ENCODE measurements at places on chromosomes 12 and 14.
A peak's percentile ranks its signal among the peaks of the same experiment; 100 is the strongest.

DNA sequence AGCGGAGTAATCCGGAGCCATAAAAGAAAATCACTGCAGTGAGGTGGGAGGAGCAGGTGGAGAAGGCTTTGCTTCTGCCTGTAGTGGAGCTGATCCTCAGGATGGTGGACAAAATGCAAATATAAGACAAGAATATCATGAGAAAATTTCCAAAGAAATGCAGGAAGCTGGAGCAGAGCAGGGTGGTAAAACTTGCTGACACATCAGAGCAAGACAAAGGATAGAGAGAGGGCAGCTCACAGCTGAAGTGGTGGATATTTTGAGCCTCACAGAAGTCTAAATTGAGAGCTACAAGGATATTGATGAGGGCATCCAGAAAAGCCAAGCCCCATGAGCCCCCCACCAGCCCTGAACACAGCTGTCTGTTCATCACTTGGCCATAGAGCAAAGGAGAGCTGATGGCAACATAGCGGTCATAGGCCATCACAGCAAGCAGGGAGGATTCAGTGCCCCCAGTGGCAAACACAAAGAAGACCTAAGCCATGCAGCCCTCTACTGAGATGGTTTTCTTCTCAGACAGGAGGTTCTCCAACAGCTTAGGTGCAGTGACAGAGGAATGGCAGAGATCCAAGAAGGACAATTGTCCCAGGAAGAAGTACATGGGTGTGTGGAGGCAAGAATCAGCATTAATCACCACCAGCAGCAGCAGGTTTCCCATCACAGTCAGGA, 30.0 kb upstream of the ANP32D start:
- no peak for DNase-seq

- no peak for DNase-seq
Observed at GRCh38 chr14:64556526-64556925, 6.8 kb downstream of the PPP1R36 start.

DNA sequence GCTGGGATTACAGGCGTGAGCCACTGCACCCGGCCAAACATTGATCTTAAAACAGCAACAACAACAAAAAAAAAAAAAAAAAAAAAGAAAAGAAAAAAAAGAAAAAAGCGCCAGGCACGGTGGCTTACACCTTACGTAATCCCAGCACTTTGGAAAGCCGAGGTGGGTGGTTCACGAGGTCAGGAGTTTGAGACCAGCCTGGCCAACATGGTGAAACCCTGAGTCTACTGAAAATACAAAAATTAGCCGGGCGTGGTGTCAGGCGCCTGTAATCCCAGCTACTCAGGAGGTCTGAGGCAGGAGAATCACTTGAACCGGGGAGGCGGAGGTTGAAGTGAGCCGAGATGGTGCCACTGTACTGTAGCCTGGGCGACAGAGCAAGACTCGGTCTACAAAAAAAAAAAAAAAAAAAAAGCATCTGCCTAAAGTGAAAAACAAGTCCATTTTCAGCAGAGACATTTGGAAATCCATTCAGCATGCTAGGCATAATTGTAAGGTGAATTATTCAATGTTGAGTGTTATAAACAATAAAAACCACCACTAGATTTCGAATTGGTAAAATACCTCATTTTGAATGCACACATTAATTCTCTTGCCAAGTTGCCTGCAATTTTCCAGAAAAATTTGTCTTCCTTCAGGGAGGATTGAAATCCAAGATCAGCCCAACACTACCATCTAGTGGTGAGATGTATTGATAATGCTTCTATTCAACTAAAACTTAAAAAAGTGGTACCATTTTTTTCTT, 8.0 kb upstream of the CERS5 start:
- DNase-seq = peak; percentile 61

GRCh38 chr12:50211392-50212070, 44.4 kb upstream of the CERS5 start:
- no peak for DNase-seq

GRCh38 chr12:115437061-115437567, 753.1 kb upstream of the TBX3 start:
- no peak for DNase-seq

DNA sequence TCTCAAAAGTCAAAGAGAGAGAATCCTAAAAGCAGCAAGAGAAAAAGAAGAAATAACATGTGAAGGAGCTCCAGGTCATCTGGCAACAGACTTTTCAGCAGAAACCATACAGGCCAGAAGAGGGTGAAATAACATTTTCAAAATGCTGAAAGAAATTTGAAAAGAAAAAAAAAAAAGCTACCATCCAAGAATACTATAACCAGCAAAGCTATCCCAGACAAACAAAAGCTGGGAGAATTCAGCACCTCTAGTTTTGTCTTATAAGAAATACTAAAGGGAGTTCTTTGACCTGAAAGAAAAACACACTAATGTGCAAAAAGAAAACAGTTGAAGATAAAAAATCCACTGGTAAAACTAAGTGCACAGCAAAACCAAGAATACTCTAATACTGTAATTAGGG, 36.8 kb downstream of the SLC41A2 start:
- DNase-seq = no peak

GRCh38 chr14:50001151-50001998, 108.5 kb downstream of the ARF6 start:
- DNase-seq = peak; percentile 73

DNA sequence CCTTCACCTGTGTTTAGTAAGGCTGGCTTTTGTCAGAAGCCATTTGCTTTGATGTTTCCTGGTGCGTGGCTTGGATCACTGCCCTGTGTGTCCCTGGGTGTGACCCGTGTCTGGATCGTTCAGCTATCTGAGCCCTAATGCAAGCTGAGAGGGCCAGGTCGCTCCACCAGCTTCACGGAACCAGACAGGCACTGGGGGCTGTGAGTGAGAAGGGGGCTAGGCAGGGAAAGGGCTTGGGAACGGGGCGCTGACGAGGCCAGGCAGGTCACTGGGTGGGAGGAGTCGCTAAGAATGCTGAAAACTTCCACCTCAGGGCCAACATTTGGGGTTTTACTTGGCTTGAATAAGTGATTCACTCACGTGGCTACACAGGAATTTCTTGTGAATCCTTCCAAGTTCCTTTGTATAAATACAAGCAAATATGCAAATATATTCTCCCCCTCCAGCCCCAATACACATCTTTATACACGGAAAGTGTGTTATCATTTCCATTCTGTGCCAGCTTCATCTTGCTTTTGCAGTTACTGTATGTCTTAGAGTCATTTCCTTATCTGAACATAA, 24.2 kb upstream of the MMP17 start:
- no peak for DNase-seq

DNA sequence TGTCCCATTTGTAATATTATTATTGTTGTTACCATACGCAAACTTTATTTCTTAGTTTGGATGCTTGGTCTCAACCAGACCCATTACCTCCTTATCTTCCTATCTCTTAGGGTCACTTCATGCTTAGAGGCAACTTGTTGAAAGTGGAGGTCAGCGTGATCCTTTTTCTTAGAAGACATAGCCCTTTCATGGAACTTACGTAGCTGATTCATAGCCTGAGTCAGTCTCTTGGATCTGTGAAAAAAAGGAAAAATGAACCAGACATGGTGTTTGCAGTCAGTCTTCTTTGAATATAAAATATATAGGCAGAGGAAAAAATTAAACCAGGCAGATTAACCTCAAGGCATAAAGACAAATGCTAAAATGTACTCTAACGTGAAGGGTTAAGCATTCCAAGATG, 613.7 kb downstream of the DIO2 start:
- DNase-seq = no peak

GRCh38 chr12:55582066-55582465, 9.8 kb downstream of the OR2AP1 start:
- no peak for DNase-seq

Measured in activated CD4-positive, alpha-beta T cell treated with anti-CD3 and anti-CD28 coated beads, Interleukin-2, amount 10 ng/mL, durations not matched to agents 7 days and 5 days (primary cell).